ENCODE measurements at places on chromosomes 5 and 9.

DNA sequence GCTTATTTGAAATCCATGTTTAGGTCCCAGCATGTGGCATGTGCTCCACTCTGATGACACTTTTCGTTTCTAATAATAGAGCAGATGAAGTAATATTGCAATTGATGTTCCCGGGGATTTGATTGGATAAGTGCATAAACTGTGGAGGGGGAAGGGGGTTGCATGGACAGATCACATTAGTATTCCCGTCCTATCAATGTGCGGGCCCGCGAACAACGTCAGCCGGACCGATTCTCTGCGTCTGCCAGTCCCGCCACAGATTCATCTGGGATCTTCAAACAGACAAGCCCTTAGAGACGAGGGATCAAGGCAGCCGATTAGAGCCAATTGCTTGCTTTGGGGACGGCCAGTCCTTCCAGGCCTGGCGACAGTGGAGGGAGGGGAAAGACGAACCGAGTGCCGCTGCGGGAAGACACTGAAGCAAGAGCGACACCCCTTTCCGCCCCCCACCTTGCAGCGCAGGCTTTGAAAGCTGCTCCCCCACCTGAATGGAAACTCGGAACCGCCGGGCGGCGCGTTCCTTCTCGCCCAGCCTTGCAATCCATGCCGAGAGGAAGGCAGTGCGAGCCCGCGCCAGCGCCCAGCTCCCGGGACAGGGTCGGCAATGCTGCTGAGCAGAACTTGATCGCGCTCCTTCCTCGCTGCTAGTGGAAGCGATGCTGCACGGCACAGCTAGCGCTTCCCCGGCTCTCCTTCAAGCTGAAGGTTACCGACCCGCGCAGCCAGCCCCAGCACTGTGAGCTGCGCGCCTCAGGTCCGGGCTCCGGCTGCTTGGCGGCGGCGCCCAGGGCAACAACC lies at the start of gene RGS7BP:
Gene RGS7BP, plus strand, starts transcription at position 247 of the 798 bp plus-strand sequence. CDS start 610 bp downstream, outside the sequence.
- DNase-seq, result no peak

GRCh38 chr5:125088522-125089105 lies 342.2 kb upstream of the ZNF608 start:
- DNase-seq, result no peak

GRCh38 chr9:134681061-134681661 lies 39.6 kb downstream of the COL5A1 start:
- no peak for DNase-seq

GRCh38 chr5:73818357-73818756 lies 192.4 kb downstream of the ARHGEF28 start:
- no peak for DNase-seq

DNA sequence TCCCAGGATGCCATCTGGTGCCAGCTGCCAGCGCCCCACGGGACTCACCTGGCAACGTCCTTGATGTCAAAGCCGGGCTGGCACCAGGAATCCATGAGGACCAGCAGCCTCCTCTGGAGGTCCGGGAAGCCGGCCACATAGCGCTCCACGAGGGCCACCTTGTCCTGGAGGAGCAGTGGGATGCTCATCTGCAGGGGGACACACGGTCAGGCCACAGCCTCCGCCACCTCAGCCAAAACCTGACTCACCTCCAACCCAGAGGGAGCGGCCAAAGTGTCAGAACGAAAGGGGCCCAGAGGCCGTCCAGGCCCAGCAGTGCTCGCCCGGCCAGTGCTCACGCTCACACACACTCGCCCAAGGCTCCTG lies 56.5 kb downstream of the EXD3 start:
- no peak for DNase-seq

DNA sequence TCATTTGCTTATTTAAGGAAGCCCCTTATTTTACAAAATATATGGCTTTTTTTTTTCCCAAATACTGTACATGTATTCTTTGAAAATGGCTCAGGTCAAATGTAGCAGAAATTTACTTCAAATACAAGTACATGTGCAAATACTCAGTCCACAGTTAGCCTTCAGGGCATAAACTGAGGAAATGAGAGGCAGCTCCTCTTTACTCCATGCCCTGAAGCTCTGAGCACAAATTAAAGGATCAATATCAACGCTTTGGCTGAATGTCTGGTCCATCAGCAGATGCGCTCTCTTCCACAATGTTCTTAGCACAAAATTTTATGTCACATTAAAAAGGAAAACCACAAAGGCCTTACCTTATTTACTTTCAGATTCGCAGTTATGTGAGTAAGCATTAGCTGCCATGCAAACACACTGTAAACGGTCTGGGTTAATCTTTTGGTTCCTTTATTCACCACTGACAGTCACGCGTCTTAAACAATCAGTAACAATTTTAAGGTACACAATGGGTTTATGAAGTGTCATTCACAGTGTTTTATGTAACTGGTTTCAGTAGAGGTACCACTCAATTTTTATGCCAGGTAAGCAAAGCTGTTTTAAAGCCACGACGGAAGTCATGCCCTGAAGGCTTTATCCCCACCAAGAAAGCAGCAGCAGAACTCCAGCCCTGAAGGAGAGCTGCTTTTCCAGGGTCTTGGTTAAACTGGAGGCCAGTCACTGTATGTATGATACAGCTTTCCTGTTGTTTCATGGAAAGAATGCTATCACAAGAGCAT lies 103.4 kb downstream of the OTULIN start:
- DNase-seq, result no peak

DNA sequence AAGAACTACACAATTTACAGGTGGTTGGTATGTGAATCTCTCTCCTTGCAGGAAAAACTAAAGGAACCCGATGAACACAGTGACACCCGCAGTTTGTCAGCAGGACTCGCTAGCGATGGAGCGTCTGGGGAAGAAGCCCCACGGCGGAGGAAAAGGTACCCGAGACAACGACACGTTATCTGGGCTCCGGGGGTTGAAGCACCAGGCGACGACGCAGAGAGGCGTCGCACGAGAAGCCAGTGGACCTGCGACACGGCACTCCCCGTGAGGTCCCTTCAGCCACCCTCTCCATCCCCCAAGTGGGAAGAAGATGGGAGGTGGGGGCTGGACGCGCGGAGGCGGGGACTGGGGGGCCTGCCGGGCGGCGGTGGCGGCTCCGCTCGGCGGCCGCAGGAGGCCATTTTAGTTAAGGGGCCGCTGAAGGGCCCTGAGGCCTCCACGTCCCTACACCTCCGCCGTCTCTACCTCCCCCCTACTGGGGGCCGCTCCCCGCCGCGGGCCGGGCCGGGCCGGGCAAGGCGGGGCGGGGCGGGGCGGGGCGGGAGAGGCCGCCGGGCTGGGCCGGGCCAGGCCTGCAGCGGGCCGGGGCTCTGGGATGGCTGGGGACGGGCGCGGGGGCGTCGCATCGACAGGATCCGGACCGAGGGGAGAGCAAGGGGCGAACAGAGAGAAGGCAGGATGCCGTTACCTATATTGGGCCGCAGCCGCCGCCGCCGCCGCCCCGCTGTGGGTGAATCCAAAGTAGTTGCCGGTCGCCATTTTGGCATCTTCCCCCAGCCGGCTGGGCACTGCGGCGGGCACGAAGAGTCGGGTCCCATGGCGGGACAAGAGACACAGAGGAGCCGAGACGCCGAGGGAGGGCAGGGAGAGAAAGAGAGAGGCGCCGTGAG lies 754 bp downstream of the ZFR start:
- peak; percentile 45 for DNase-seq

DNA sequence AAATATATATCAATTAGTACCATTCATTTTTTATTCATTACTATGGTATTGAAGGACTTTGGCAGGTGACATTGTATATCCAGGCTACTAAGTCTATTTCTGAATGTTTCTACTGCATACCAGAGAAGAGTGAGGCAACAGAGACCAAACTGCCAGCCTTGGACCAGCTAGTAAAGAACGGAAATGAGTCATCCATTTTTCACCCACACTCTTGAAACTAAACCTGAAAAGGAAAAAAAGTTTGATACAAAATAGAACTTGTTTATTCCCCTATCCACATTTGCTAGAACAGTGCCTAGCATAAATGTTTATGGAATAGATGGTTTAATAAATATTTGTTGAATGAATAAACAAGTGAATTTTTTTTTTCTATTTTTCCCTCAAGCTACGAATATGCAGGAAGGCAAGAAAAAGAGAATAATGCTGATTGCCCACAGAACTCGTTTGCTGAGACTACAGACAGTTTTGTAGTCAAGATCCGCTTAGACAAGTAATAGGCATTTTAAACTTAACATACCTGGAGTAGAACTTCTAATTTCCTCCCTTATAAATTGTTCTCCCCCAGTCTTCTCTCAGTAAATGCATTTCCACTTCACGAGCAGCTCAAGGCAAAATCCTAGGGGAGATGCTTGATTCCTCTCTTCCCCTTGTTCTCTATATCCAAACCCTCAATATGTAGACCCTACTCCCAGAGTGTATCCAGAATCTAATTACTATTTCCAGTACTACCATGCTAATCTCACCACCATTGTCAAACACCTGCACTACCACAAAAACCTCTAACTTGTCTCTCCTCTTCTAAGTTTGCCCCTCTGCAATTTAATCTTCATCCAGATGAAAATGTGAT lies 146.2 kb upstream of the RASA1 start:
- DNase-seq, result peak; percentile 21

- no peak for DNase-seq
Measured at GRCh38 chr9:85516455-85516854, 225.3 kb downstream of the AGTPBP1 start.

GRCh38 chr5:167261309-167262100 lies 1029.9 kb upstream of the WWC1 start:
- no peak for DNase-seq

GRCh38 chr5:53713978-53714666 lies 153.7 kb downstream of the NDUFS4 start:
- no peak for DNase-seq

GRCh38 chr5:135034236-135034962 lies 371 bp upstream of the PITX1 start:
- peak; percentile 9 for DNase-seq

DNA sequence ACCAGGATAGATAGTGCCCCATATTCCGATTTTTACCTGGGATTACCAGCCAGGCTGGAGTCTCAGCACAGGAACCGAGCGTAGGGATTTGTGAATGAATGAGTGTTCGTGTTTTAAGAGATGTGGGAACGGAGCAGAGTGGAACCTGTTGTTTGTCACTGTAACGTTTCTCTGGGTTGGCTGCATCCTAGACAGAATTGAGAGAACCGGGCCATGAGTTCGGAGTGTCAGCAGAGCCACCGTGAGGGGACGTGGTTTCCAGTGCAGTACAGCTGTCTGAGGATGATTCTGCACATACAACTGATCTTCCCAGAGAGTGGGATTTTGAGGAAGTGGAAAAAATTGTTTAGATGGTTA lies 1.2 kb downstream of the PDE8B start:
- DNase-seq, result no peak

GRCh38 chr5:142437563-142437962 lies 112.7 kb upstream of the SPRY4 start:
- DNase-seq, result no peak

- no peak for DNase-seq
Measured at GRCh38 chr5:157362502-157362901, 96.6 kb downstream of the CYFIP2 start.

DNA sequence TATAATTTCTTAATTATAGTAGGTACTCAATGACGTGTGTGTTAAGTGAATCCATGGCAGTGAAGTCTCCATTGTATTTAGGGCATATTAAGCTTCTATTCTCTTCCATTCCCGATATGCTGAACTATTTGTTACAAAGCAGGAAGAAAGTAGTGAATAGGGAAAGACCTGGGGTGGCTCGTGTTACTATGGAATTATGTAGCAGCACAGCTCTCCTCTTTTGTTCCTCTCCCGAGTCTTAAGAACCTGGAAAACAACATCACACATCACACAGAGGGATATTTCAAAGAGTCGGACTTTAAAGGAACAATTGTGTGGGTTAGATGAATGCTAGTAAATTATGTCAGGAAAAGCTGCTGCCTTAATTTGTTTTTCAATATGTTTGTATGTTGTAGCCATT lies 131.8 kb downstream of the PCSK5 start:
- DNase-seq, result no peak

DNA sequence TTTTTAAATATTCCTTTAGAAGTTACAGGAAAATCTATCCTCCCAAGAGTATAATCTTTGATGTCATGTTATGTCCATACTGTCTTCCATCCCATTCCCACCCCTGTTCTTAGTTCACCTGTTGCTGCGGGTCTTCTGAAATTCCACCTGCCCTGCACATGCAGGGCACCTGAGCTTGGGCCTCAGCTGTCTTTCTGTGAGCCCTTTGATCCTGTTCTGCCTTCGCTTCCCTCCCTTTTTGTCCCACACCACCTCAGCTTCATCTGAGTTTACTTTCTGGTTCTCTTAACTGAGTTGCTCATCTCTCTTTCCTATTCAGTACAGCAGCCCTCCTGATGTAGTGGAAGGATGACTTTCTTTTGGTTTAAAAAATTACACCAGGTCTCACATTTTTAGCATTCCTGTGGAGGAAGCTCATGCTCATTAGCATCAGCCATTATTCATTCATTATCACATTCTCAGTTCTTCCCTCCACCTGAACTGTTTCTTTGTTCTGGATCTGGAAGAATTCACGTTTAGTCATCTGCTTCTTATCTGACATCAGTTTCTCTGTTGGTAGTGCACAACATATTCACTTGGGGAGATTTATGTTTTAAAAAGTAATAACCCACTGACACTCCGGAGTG lies 211.0 kb downstream of the ADCY2 start:
- no peak for DNase-seq

DNA sequence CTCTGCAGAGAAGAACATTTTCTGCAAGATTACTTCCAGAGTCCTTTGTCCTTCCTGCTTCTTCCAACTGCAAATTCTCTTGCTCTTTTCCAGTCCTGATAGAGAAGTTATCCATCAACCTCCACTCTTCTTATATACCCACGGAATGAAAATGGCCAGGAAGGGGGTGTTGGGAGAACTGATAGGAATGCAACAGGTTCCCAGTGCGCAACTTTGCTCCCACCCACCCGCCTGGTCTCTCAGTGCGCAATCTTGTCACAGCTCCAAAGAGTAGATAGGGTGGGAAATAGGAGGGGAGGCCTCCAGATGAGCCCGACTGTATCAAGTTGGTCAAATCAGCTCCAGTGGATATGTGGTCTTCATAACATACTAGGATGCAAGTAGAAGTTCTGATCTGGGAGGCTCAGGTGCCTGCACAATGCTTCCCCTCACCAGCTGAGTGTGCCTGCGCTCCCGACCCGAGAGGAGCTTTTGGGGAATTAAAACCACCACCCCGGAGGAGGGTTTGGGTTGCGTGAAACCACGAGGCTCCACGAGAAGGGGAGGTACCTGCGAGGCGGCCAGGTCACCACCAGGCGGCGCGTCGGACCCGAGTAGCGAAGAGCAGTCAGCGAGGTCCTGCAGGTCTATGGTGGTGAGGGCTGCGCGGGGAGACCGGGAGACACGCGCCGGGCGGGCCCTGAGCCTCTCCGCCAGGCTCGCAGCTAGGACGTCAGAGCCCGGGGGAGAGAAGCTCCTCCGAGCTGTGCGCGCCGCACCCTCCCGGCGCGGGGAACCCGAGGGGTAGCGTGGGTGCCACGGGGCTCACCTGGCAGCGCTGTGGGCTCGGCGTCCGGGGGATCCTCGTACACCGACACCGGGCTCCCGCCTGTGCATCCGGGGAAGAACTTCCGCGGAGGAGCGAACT lies 835 bp downstream of the MCIDAS start:
- no peak for DNase-seq
